ENCODE measurements at places on chromosomes 11 and 22.

- no peak for DNase-seq
Measured at GRCh38 chr11:95301474-95301873, 70.5 kb upstream of the SESN3 start.

GRCh38 chr22:42680648-42681047 lies 31.5 kb upstream of the CYB5R3 start:
- DNase-seq: no peak

DNA sequence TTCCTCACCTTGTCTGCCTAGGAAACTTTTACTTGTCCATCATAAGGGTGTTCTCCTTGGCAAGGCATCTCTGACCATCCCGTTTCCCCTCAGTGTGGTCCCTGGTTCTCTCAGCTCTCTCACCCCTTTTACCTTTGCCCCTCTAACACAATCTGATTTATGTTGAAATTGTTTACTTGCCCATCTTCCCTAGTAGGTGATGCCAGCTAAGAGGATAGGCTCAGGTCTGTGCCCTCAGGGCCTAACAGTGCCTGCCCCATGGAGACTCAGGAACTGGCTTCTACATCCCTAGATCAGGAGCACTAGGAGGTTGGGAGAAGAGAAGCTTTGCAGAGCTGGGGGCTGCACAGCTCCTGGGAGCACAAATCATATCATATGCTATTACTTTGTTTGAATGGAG lies 21.1 kb upstream of the ALG8 start:
- DNase-seq: no peak

- no peak for DNase-seq
Measured at GRCh38 chr22:27636716-27637508, 164.6 kb downstream of the MN1 start.

GRCh38 chr22:24416095-24416494 lies 11.3 kb upstream of the ADORA2A start:
- no peak for DNase-seq

GRCh38 chr11:43738600-43739409 lies 58.3 kb downstream of the HSD17B12 start:
- no peak for DNase-seq

DNA sequence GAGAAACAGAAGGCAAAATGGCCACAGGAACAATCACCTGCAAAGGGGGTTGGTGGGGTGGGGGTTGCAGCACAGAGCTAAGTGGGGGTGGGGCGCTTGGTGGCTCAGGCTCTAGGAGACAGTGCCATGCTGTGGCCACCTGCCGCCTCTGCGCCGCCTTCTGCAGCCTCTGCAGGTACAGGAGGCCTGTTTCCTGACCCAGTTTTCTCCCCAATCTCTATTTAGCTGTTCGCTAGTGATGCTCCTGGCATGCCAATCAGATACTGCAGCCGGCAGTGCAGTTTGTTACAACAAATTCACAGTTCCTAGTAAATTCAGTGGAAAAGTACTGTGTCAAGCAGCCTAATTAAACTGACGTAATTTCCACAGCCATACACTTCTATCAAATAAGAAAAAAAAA lies 106.4 kb downstream of the SERGEF start:
- DNase-seq: no peak
